ENCODE measurements at places on chromosomes 5 and 9.

DNA sequence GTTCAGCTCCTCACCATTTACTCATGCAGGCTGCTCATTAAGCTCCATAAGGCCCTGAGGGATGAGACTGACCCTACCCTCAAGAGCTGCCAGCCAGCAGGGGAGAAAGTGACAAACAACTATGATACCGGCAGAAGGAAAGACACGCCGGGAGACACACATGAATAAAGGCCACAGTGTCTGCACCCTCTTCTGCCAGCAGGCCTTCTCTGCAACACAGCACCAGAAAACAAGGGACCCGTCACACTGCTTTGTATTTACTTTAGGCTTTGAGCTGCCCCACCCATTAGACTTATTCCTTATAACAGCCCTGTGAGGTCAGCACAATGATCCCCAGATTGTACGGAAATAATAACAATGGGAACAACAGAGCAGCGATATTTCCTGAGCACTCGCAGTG, 7.2 kb downstream of the GABBR2 start:
- no peak for DNase-seq

DNA sequence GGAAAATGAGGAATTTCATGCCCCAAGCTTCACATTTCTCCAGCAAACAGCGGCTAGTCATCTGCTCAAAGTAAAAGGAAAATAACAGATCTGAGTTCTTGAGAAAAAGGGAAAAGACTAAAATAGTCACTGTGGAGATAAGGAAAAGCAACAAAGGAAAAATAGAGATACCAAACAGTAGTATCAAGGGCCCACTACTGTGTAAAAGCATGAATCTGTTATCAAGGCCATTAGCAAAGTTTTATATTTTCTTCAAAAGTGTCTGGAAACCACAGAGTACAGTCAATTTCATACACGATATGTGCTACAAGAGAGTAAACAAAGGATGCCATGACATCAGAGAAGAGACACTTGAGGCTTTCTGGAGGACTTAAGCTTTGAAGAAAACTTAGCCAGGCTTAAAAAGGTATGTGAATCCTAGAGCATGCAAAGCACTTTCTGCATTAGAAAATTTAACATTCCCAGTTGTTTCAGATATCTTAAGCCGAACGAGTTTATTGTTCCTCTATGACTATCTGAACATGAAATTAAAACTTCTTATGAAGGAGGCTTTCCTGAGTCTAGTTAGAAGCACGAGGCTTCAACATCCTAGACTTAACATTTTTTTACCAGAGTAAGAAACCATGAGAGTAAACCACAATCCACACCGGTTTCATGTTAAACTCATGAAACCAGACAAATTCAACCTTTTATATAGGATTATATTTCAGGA, 1.2 kb downstream of the TTC33 start:
- no peak for DNase-seq

DNA sequence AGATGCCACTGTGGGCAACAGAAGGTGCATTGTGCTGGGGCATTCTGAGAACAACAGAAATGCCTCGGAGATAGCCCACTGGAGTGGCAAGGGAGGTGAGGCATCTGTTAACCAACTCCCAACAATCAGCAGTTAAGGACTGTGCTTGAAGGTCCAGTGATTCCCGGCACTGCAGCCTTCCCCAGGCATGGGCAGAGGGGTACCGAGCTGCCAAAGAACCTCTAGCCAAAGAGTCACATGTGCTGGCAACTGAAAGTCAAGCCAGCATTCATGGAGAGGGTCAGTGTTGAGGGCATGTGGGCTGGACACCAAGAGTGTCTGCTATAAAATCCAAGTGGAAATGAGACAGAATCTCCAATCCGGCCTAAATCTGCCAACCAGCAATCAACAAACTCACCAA, 149.6 kb downstream of the ASTN2 start:
- no peak for DNase-seq

GRCh38 chr5:90529194-90529938, at the start of gene LYSMD3:
TSS of gene LYSMD3 (minus strand) at chr5:90529584. CDS start at chr5:90525289, 4,295 bp downstream.
- peak; percentile 98 for DNase-seq

DNA sequence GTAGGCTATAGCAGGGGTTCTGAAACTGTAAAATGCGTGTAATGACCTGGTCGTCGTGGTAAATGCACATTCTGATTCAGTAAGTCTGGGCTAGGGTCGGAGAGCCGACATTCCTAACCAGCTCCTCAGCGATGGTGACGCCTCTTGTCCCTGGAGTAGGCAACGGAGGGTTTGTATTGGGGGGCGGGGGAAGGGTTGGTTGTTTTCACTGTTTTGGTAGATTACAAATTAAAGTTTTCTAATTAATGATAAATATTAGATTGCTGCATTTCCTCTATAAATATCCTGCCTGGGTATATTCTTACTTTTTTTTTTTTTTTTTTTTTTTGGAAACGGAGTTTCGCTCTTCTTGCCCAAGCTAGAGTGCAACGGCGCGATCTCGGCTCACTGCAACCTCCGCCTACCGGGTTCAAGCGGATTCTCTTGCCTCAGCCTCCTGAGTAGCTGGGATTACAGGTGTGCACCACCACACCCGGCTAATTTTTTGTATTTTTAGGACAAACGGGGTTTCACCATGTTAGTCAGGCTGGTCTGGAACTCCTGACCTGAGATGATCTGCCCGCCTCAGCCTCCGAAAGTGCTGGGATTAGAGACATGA, 566 bp upstream of the ALDH7A1 start:
- DNase-seq = no peak

DNA sequence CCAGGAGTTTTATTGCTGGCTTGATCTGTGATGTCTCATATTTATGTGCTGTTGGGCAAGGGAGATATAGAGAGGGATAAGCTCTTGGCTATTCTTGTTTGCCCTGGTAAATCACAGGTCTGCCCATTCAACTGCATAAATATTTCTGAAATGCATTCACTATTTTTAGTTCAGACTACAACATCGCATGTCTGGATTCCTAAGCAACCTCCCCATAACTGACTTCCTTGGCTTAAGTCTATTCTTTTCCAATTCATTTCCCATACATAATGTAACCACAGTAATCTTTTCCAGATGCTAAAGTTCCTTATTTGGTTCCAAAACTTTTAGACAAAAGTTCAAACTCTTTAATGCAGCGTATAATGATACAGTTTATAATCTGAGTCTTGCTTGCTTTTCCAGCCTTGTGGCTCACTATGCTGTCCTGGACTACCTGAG, 321.4 kb upstream of the ACTBL2 start:
- DNase-seq = no peak

GRCh38 chr9:71609448-71609830, 158.9 kb downstream of the CEMIP2 start:
- no peak for DNase-seq

- DNase-seq = no peak
Observed at GRCh38 chr5:103445426-103446035, 117.1 kb downstream of the NUDT12 start.

- no peak for DNase-seq
Observed at GRCh38 chr5:14174230-14174636, 31.1 kb downstream of the TRIO start.

DNA sequence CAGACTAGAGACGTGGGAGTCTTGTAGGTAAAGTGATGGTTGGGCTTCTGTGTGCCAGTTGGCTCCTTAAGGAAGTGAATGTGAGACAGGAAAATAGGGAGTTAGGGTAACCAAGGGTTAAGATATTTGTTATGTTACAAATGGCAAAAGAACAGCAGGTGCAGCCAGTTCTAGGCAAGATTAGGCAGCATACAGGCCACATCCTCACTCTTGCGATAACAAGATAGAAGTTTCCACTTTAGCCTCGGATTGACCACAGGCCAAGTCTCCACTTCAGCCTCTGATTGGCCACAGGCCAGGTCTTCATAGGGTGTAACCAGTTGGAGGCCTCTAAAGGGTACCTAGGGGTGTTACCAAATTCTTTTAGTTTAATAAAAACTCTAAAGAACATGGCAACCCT, 54.6 kb upstream of the ABCA1 start:
- no peak for DNase-seq

DNA sequence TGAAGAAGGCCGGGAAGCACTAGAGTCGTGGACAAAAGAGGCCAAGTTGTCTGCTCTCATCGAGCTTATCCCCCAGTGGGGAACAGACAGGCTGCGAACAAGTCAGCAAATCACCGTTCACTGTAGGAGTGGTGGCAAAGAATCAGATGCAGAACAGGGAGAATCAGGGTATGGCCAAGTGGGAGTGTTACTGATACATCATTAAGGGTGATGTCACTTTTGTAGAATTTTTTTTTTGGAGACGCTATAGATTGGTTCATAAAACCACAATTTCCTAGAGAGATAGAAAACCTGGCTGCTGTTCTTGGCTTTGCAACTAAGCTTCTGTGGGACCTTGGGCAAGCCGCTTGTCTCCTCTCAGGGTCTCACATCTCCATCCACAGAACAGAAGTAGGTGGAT, 21.3 kb downstream of the SPRY4 start:
- no peak for DNase-seq

DNA sequence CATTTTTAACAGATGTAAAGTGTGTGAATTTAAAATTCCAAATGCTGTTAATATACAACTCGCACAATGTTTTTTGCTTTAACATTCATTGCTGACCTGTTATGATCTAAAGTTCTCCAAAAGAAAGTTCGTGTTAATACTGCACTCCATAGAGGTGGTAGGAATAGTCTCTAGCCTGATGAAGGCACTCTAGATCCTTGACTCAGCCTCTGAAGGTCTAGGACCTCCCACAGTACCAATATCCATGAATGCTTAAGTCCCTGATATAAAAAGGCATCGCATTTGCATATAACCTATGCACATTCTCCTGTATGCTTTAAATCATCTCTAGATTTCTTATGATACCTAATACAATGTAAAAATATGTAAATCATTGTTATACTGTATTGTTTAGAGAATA, 213.6 kb downstream of the EFNA5 start:
- no peak for DNase-seq

DNA sequence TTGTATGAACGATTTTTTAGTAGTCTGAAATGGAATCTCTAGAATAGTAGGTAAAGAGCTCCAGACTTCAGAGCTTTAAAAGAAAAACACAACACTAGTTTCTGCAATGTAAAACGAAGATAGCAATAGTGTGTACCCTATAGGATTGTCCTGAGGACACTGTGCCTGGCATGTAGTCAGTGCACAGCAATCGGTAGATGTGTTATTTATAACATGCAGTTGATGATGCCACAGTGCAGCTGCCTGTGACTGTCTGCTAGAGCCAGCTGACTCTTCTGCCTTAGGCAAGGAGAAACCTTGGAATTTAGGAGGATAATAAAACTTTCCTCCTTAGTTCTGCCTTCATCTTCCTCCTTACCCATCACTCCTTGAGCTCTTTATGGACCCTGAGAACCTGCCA, 27.7 kb upstream of the TMOD1 start:
- DNase-seq = no peak

GRCh38 chr9:1514250-1514649, 464.1 kb downstream of the DMRT2 start:
- DNase-seq = no peak

- DNase-seq = no peak
Observed at GRCh38 chr5:5755888-5756287, 333.4 kb downstream of the ICE1 start.

DNA sequence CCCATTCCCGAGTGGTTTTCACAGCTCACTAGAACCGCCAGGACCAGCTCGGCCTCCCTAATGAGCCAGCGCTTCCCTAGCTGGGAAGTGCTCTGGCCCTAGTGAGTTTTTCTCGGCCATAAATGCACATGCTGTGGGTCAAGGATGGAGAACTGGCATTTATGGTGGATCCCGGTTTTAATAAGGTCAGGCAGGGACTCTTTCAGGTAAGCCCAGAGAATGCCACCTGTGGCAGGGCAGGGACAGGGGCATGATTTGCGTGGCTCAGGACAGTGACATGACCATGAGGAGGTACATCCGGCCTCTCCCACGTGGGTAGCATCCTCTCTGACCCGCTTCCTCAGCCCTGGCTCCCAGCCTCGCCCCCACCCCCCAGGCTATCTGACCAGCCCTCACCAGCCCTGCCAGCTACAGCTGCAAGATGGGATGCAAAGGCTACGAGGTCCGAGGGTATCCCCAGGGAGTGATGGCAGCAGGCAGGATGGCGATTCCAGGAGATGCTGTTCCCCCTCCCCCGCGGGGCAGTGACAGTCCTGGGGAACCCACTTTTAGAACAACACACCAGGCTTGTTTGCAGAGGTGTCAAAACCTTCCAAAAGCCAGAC, 60.3 kb upstream of the ADAMTS2 start:
- no peak for DNase-seq

GRCh38 chr9:91074866-91075265, 273.2 kb downstream of the SYK start:
- DNase-seq = no peak

- DNase-seq = no peak
Observed at GRCh38 chr9:110900917-110901316, 137.4 kb downstream of the LPAR1 start.

DNA sequence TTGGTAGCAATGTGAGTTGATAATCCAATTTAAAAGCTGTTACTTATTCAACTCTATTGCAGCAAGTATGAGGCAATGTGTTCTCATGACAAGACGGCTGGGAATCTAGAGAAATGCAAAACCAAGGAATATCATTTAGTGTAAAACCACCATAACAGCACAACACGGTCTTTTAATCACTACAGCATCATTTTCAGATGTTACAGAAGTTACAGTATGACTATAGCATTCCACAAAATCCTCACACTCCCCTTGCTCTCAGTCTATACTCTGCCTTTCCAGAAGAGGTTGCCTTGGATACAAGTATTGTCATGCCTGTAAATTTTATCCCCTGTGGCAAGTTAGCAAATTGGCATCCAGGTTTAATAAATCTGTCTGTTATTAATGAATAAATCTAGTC, 28.6 kb upstream of the TAS2R1 start:
- DNase-seq = no peak

DNA sequence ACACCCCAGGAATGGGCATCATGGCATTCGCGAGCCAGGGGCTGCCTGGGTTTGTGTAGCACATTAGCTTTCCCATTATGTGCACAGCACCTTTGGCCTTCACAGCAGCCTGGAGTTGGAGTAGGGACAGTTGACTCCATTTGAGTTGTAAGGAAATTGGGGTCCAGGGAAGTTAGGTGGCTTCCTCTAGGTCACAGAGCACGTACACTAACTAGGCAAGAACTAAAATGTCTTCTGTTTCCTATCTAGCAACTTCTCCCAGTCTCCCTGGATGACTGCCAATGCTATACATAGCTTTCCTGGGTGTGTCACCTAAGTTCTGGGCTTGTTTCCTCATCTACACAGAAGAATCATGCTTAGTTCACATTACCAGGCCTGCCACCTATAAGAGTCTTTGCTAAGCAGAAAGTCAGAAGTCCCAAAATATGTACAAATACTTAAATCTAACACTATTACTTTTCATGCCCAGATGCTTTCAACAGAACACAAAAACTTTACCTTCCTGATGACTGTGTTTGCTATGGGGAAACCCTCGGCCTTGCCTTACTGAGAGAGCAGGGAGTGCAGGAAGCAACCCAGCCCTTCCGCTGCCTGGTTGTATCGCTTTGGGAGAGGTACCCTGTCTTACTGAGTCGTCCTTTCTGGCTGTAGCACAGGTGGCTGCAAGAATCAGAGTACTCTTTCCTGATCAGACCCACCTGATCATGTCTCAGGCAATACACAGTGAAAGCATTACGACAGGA, 12.0 kb downstream of the MACROH2A1 start:
- DNase-seq = no peak

DNA sequence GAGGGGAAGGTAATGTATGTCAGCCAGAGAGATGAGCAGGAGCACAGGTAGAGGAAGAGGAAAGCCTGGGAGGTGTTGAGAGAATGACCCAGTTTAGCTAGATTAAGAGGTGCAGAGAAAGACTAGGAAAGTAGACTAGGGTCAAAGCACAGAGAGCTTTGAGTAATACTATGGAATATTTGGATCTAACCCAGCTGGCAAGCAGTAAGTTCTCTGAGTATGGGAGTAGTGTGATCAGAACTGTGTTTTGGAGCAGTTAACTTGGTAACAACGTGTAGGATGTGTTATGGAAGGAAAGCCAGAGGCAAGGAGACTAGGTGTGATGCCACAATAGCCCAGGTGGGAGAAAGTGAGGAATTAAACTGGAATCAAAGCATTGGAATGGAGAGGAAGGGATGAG, 84.9 kb upstream of the PTGER4 start:
- DNase-seq = no peak

Data from activated CD8-positive, alpha-beta memory T cell treated with anti-CD3 and anti-CD28 coated beads for 1 hour (primary cell).